HT1080 (cell line): ENCODE measurements at places on chromosomes 5 and 9.
A peak's percentile ranks its signal among the peaks of the same experiment; 100 is the strongest.

- DNase-seq, result no peak
Measured at GRCh38 chr9:80191108-80191507, 619.3 kb downstream of the TLE4 start.

- no peak for DNase-seq
Measured at GRCh38 chr5:14595189-14595588, 13.6 kb downstream of the OTULINL start.

- peak; percentile 69 for DNase-seq
Measured at GRCh38 chr9:72440992-72441847, 76.2 kb upstream of the ZFAND5 start.

DNA sequence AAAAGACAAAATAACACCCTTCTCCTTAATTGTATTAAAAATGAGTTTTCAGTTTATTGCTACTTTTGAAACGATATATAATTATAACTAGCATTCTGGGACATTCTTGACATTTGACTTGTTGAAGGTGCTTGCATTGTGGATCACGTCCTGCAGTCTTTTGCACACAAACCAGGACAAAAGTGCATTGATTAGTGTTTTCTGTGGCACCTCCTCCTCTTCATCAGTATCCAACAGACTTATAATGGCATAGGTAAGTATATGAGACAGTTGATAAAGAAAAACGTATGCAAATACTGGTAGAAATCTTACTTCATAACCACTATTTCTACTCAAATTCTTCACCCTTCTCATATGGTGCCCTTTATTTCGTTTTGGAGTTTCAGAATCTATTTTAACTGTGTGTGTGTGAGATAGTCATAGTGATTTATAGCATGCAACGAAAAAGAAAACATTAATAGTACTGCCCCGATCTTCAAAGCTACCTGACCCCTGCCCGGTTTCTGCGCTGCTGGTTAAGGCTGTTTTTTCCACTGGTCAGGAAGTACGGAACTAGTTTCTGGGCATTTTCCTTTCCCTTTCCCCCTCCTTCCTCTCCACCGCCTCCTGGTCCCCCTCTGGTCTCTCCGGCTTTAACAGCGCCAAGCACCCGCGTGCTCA is 639 bp upstream of the RASA1 start:
- DNase-seq, result no peak

DNA sequence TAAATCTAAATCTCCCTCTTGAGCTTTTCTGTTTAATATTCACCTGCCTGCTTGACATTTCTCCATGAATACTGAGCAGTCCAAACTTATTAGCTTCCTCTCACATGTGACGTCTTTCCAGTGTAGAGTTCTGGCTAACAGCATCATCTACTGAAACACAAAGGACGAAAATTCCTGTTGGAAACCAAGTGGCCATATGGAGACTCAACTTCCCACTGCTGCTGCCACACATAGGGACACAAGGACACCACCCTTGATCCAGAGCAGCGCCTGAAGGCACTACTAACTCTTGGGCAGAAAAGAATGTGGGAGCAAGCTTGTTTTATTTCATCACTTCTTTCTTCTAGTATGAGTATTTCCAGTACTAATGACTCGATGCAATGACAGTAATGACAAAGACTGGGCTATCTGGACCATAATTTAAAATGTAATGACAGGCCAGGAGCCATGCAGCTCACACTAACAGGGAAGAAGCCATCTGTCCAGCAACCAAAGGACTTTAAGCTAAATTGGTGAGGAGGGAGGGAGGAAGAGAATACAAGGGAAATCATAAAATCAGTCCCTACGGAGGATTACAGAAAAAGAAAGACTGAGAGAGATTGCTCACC is 19.2 kb downstream of the RNF130 start:
- no peak for DNase-seq

GRCh38 chr9:86207193-86207592 is 52.3 kb downstream of the C9orf153 start:
- DNase-seq, result no peak

DNA sequence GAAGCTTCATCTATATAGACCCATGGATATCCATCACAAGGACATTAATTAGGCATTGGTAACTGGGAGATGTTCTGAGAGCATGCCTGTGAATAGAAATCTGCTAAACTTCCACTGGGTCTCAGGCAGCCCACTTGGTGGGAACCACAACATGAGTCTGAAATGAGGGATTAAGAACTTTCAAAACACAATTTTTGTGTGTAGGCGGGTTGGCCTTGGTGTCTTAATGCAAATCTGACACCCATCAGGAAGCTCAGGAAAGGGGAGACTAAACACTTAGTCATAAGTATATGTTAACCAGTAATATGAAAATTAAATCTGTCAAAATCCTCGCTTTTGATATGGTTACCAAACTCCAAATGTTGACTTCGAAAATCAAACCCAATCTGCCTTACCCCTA is 113.2 kb downstream of the FANCC start:
- no peak for DNase-seq

DNA sequence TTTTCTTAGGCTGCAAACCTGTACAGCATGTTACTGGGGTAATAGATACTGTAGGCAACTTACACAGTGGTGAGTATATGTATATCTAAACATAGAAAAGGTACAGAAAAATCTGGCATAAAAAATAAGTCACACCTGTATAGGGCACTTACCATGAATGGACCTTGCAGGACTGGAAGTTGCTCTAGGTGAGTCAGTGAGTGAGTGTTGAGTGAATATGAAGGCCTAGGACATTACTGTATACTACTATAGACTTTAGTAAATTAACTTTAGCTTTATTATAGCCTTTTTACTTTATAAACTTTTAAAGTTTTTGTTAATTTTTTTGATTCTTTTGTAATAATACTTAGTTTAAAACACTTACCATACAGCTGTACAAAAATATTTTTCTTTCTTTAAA is 51.3 kb downstream of the DENND4C start:
- DNase-seq, result no peak

DNA sequence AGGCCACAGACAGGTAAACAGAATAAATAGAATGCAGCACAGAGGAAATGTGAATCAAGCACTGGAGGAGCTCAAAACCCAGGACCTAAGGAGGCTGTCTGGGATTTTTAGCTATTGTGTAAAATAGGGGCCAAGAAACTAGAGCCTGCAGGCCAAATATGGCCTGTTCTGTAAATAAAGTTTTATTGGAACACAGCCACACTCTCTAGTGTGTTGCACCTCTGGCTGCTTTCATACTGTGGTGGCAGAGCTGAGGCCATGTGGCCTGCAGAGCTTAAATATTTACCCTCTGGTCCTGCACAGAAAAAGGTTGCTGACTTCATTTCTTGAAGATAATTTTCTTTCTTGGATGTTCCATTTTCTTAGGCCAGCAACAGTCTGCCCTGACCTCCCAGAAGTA is 136.4 kb downstream of the WDR41 start:
- no peak for DNase-seq

GRCh38 chr5:33852319-33852718 is 39.5 kb downstream of the ADAMTS12 start:
- DNase-seq, result no peak

DNA sequence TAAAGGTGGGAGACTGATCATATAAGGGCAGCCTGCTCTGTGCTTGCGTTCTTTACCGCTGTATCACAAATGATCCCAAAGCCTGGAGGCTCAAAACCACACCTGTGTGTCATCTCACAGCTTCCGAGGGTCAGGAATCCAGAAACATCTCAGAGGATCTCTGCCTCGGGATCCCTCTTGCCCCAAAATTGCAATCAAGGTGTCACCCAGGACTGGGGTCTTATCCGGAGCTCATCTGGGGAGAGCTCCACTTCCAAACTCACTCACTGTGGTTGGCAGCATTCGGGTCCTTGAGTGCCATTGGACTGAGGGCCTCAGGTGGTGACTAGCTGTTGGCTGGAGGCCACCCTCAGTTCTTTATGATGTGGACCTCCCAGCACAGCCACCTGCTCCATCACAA is 26.7 kb upstream of the FCN2 start:
- DNase-seq, result no peak

GRCh38 chr5:159098603-159099436 is 896 bp downstream of the EBF1 start:
- DNase-seq, result peak; percentile 49

GRCh38 chr5:137613554-137614265 is 114.6 kb upstream of the SPOCK1 start:
- no peak for DNase-seq

DNA sequence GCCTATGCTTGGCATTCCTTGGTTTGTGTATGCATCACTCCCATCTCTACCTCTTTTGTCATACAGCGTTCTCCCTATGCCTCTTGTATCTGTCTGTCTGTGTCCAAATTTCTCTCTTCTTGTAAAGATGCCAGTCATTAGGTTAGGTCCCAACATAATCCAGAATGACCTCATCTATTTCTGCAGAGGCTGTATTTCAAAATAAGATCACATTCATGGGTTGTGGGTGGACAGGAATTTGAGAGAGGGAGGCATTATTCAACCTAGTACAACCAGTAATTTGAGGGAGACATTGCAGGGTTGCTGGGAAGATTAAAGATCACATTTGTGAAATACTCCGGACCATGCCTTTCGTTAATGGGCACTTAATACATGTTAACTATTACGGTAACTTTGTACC is 155.0 kb downstream of the MAN2A1 start:
- no peak for DNase-seq

DNA sequence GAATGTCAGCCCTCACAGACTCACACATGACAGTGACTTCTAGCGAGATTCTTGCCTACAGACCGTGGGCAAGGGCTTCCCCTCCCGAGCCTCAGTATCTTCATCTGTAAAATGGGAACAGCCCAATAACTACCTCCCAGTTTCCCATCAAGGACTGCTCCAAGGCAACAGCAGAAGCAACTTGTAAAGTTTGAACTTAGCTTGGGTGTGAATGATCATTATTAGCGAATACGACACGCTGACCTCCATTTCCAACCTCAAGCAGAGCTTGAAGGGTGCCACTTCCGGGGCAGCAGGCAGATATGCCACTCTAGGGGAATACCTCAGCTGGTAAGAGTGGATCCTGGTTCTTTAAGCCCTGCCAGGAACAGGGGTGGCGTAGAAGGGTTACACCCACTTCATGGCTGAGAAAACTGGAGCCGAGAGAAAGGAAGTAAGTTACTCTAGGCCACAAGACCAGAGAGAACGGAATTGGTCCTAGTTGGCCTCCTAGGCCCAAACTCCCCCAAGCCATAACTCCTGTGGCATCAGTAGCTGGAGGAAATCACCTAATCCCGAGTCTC is 2.0 kb downstream of the RNF44 start:
- no peak for DNase-seq

GRCh38 chr5:95973793-95974325 is 12.2 kb upstream of the ELL2 start:
- DNase-seq, result peak; percentile 91

DNA sequence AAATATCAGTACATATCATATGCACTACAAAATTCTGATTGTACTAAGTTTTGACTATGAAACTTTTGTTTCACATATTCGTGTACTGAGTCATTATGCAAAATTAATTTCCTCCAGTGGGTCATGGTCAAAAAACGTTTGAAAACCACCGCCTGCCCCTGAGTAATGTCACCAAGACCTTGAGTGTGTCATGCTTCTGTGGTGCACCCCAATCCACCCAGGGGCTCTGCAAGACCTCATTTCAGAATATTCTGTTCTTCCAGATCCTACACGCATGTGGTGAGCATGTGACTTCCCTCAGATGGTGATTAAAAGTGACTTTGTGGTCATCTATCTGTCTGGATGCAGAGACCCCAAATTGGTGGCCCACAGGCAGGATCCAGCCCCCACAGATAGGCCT is 31.0 kb downstream of the ABLIM3 start:
- DNase-seq, result peak; percentile 89

- DNase-seq, result no peak
Measured at GRCh38 chr5:15835514-15835913, 335.5 kb downstream of the FBXL7 start.

DNA sequence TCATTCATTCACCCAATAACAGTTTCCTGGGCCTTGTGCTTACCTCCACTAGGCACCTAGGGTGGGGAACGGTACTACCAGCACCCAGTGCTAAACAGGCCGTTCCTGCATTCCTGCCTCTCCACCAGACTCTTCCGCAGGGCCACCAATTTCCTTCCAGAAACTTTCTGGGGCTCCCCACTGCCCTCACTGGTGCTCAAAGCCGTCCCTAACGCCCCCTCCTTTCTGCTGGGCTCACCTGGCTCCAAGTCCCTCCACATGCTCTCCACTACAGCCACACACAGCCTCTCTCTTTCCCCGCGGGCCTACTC is 1.4 kb downstream of the PHF19 start:
- DNase-seq, result no peak

GRCh38 chr5:91288118-91288916 is 94.8 kb downstream of the ARRDC3 start:
- peak; percentile 33 for DNase-seq

- no peak for DNase-seq
Measured at GRCh38 chr5:20276959-20277263, 288.9 kb upstream of the CDH18 start.

GRCh38 chr9:91433180-91433579 is 9.5 kb upstream of the NFIL3 start:
- peak; percentile 93 for DNase-seq

DNA sequence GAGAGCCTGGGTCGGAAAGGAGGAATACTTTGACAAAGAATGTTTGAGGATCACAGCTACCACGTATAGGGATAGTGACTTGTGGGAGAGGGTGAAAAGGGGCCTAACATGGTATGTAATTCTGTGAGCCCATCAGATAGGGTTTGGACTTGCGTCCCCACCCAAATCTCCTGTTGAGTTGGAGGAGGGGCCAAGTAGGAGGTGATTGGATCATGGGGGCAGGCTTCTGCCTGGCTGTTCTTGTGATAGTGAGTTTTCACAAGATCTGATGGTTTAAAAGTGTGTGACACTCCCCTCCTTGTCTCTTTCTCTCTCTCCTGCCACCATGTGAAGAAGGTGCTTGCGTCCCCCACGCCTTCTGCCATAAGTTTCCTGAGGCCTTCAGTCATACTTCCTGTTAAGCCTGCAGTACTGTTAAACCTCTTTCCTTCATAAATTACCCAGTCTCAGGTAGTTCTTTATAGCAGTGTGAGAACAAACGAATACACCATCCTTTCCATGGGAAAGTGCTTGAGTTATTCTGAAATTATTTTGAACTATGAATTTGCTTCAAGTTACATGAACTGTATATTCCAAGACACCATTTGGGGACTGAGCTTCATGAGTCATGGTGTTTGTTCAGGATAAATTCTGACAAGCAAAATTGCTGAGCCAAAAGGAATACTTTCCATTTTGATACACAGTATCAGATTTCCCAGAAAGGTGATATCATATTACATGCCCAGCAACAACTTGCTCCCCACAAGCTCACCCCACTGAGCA is 68.8 kb upstream of the SSBP2 start:
- DNase-seq, result peak; percentile 46

GRCh38 chr9:77834898-77835488 is 186.9 kb upstream of the GNA14 start:
- DNase-seq, result no peak
